Psoas muscle (tissue), 8 donors: ENCODE measurements at places on chromosomes 2 and 18. TPM values are rescaled to one million over a fixed set of nuclear protein-coding genes. Genes with fewer than 3 reads are reported as not detected.

Gene MAPK4
- total RNA-seq = 0.74 TPM

Gene ALK
- total RNA-seq = not detected

Gene EGR4
- total RNA-seq = not detected

Gene ANO7
- 0.47 TPM for total RNA-seq

Gene SLC19A3
- 0.69 TPM for total RNA-seq

Gene PLA2R1
- 0.64 TPM for total RNA-seq

Gene COLEC12
- total RNA-seq = 4.4 TPM

Gene POTEI
- not detected for total RNA-seq

Gene SLC30A3
- total RNA-seq = not detected

Gene ASXL2
- 19.4 TPM for total RNA-seq

- H3K36me3 ChIP-seq = no peaks in the 10 kb centered on the region
- H3K27ac ChIP-seq = no peak overlapping the region
- H3K27me3 ChIP-seq = no peaks in the 10 kb centered on the region
- no peak overlapping the region for H3K4me3 ChIP-seq
These were observed 160.9 kb upstream of the VRK2 start for GRCh38 chr2:57885742-57886141.

- no peak overlapping the region for H3K27ac ChIP-seq
- H3K4me1 ChIP-seq = peaks cover 6% of the 10 kb centered on the region
- DNase-seq = no peak
- H3K4me3 ChIP-seq = no peak overlapping the region
- H3K27me3 ChIP-seq = no peaks in the 10 kb centered on the region
These were observed 224.6 kb upstream of the RAB6C start for GRCh38 chr2:129754831-129755230.

DNA sequence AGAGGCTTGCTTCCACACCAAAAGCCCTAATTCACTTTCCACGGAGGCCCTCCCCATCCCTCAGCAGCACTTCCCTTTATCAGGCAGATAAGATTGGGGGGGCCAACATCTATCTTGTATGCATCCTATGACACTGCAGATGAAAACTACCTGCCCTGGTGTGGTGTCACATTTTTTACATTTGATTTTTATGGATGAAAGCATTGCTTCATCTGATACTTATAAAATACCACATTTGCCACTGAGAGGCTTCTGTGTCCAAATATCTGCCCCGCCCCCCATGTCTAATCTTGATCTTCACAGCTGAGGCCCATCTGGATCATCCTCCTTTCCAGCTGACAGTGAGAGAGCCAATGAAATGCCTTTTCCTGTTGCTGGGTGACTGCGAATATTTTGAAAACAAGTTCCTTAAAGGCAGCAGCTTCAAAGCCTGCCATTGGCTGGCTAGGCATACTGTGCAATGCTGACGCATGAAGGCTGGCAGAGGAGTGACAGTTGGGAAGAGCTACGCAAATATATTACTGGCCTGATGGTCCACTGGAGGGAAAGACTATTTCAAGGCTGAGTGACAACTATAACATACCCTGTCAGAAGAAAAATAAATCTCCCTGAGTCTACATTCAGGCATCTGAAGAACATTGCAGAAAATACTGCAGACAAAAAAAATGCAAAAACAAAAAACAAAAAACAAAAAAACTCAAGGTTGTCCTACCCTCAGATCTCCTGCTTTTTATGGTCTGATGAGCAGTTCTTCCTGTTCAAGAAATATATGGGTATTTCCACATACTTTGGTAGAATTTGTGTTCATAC is 318.7 kb downstream of the PDE11A start:
- H3K27me3 ChIP-seq = no peaks in the 10 kb centered on the region
- H3K27ac ChIP-seq = peak overlapping the region; percentile 42
- peaks cover 14% of the 10 kb centered on the region for H3K4me1 ChIP-seq
- no peaks in the 10 kb centered on the region for H3K36me3 ChIP-seq
- no peak overlapping the region for H3K4me3 ChIP-seq
- peak; percentile 67 for DNase-seq

DNA sequence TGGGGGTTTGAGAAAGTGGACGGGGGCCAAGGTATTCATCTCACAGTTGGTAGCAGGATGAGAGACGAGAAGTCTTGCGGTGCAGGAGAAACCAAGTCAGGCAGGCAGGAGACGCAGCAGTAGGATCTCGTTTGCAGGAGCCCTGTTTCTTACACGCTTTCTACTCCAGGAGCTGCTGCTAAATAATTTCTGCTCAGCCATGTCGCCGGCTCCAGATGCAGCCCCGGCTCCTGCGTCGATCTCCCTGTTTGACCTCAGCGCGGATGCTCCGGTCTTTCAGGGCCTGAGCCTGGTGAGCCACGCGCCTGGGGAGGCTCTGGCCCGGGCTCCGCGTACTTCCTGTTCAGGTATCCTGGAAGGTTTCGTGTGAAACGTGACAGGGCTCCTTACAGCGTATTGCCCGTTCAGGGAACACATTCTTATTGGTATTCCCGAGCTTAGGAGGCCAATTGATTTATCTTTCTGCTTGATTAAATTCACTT is 494 bp downstream of the ANKZF1 start:
- peaks cover 13% of the 10 kb centered on the region for H3K36me3 ChIP-seq
- peak; percentile 74 for DNase-seq
- H3K4me1 ChIP-seq = peaks cover 19% of the 10 kb centered on the region
- H3K27me3 ChIP-seq = no peaks in the 10 kb centered on the region

DNA sequence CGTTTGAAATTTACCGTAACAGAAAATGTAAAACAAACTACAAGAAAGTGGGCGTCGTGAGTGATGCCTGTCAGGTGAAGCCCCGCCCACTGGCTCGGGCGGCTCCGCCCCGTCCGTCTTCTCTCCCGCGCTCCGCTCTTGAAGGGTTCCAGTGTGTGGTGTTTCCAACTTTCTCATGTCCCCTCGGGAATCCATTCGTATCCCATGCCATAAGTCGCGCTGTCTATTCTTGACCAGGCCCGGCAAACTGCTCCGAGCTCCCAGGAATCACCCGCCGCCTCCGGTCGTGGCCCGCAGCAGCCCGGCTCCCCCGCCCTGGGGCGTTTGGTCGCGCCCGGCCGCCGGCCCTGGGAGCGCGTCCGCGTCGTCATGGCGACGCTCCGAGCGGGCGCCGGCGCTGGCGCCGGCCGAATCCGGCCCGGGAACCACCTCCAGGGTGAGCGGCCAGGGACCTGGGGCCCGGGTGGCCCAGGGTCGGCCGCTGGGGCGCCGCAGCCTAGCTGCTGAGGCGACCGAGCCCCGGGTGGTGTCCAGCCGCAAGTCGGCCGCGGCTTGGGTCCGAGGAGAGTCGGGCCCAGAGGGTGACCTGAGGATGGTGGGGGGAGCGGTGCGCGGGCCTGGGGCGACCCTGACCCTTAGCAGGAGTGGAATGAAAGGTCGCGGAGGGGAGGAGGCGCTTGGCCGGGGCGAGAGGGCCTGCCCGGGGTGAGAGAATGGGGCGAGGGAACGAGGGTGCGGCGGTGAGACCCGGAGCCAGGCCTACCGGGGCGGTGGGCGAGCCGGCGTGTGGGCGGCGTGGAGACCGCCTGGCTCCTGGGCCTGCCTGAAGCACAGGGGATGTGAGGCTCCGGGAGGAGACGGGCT is at the start of gene CFAP221:
Gene CFAP221, plus strand, starts transcription at position 375 of the 864 bp plus-strand sequence. CDS start 1,683 bp downstream, outside the sequence.
- no peaks in the 10 kb centered on the region for H3K36me3 ChIP-seq
- no peaks in the 10 kb centered on the region for H3K27me3 ChIP-seq
- no peak within 1 kb of the TSS for H3K27ac ChIP-seq
- peak within 1 kb of the TSS; percentile 74 for H3K4me3 ChIP-seq

DNA sequence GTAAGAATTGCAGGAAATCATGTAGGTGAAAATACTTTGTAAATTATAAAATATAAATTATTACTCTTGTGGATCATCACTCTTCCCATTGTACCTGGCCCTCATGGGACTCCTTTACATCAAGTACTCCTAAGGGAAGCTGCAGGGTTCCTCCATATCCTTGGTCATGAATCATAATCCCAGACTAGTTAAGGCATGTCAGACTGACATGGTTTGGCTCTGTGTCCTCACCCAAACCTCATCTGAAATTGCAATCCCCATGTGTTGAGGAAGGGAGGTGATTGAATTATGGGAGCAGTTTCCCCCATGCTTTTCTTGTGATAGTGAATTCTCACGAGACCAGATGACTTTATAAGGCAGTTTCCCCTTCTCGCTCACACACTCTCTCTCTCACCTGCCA is 77.1 kb downstream of the CMPK2 start:
- no peaks in the 10 kb centered on the region for H3K4me1 ChIP-seq
- no peak for DNase-seq
- H3K36me3 ChIP-seq = no peaks in the 10 kb centered on the region
- H3K4me3 ChIP-seq = no peak overlapping the region
- no peaks in the 10 kb centered on the region for H3K27me3 ChIP-seq
- H3K27ac ChIP-seq = no peak overlapping the region

DNA sequence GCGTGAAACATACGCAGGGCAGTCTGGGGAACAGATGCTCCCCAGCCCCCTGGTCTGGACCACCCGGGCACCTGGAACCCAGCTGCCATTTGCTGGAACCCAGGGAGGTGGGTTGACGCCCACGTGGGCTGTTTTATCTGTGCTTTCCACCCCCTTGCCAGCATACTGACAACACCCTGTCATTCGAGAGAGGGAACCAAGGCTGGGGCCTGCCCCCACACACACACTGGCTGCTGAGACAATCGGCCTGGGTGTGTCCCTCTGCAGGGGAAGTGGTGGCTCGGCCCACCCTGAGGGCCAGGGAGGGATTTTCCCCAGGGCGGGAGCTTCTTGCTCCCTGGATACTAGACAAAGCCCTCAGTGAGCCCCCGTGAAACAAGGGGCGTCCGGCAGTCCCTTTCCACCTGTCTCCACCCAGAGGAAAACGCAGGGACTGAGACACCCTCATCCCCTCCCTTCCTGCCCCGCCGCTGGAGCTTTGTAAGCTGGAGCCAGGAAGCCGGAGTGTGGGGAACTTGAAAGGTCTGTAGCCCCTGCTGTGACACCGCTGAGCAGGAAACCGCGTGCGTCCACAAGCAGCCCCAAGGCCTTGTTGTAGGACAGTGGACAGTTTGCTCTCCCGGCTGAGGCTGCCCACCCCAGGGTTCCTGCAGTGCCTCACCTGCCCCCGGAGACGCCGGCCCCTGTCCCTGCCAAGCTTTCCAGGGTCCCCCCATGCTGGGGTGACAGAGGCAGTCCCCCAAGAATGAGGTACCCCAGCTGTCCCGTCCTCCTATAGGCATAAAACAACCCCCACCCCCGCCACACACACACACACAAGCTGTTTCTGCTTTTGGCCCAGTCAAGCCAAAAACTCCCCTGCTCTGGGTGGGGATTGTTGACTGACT is 14.1 kb upstream of the KLF11 start:
- H3K27me3 ChIP-seq = no peaks in the 10 kb centered on the region
- no peak overlapping the region for H3K4me3 ChIP-seq
- peak; percentile 55 for DNase-seq
- H3K36me3 ChIP-seq = no peaks in the 10 kb centered on the region
- no peaks in the 10 kb centered on the region for H3K4me1 ChIP-seq

GRCh38 chr2:238505119-238505891 is 78.6 kb downstream of the ASB1 start:
- no peak overlapping the region for H3K4me3 ChIP-seq
- H3K27me3 ChIP-seq = no peaks in the 10 kb centered on the region
- no peak overlapping the region for H3K27ac ChIP-seq
- no peaks in the 10 kb centered on the region for H3K4me1 ChIP-seq

DNA sequence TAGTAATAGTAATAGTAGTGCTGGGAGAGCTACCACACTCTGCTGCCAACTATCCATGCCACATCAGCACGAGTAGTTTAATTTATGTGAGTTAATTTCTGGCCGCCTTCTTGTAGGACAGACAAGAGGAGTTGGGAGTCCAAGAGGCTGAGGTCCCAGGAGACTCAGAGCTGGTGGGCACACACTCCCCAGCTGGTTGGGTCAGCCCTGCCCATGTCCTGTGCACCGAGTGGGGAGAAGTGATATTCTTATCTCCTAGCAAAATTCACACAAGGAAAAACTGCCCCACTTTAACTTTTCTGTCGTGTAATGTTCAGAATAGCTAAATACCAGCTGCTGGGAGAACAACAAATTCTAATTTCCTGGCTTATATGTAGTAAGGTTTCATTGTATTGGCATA is 15.2 kb upstream of the MAP4K4 start:
- no peak for DNase-seq
- H3K27me3 ChIP-seq = no peaks in the 10 kb centered on the region
- no peak overlapping the region for H3K27ac ChIP-seq
- H3K4me1 ChIP-seq = no peaks in the 10 kb centered on the region
- no peaks in the 10 kb centered on the region for H3K36me3 ChIP-seq

GRCh38 chr2:161122772-161123530 is 37.3 kb upstream of the TANK start:
- DNase-seq = no peak
- H3K27ac ChIP-seq = peak overlapping the region; percentile 56
- H3K36me3 ChIP-seq = no peaks in the 10 kb centered on the region
- H3K27me3 ChIP-seq = no peaks in the 10 kb centered on the region

DNA sequence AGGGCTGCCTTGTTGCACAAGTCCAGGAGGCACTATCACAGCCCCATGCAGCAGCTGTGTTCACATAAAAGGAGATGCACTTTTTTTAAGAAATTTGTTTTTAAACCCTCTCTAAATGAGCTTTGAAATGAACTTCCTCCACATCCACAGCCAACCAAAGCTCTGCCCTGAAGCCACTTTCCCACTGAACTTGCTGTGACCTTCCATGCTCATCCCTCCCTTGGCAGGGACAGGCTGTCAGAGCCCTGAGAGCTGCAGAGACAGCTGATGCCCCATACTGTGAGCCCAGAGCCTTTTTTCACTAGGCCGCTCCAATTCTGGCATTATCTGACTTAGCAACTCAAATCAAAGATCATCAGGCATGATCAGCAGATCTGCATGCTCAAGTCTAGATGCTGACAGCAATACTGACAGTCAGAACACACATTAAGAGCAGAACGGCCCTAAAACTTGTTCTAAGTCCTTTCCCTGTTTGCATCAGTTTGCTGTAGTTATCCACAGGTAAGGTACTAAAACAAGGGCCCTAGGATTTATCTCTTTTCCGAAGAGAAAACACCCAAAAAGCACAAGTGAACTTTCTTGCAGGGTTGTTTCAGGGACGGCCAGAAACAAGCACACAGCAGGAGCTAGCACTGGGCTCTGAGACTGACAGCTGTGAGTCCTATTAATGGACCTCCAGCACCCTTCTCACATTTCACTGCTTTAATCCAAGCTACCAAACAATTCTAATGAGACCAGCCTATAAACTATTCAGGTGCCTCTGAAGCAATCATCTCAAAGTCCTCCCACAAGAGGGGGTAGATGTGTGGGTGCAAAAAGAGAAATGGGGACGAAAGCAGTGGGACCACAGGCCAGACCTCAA is 34.9 kb downstream of the RNU4ATAC start:
- H3K27me3 ChIP-seq = no peaks in the 10 kb centered on the region
- H3K4me3 ChIP-seq = peak overlapping the region; percentile 43
- H3K36me3 ChIP-seq = no peaks in the 10 kb centered on the region
- H3K4me1 ChIP-seq = peaks cover 95% of the 10 kb centered on the region

GRCh38 chr2:217902379-217903141 is 100.2 kb downstream of the TNS1 start:
- H3K4me3 ChIP-seq = peak overlapping the region; percentile 36
- peaks cover 19% of the 10 kb centered on the region for H3K36me3 ChIP-seq
- no peaks in the 10 kb centered on the region for H3K27me3 ChIP-seq
- peak overlapping the region; percentile 89 for H3K27ac ChIP-seq
- peaks cover 97% of the 10 kb centered on the region for H3K4me1 ChIP-seq

- peaks cover 34% of the 10 kb centered on the region for H3K4me1 ChIP-seq
- H3K27ac ChIP-seq = no peak overlapping the region
- H3K4me3 ChIP-seq = no peak overlapping the region
- H3K27me3 ChIP-seq = no peaks in the 10 kb centered on the region
These were observed 45.6 kb downstream of the ATOH8 start for GRCh38 chr2:85799215-85799956.
